ENCODE measurements at places on chromosomes 7 and 10. TPM values are rescaled to one million over a fixed set of nuclear protein-coding genes. Genes with fewer than 3 reads are reported as not detected.

CTNNA3 gene
- not detected for total RNA-seq

RGR gene
- total RNA-seq = not detected

TMEM26 gene
- total RNA-seq = not detected

UPK3B gene
- 2.6 TPM for total RNA-seq

PCLO gene
- total RNA-seq = not detected

AASS gene
- total RNA-seq = 0.98 TPM

JAKMIP3 gene
- total RNA-seq = 0.28 TPM

FANK1 gene
- total RNA-seq = not detected

STAMBPL1 gene
- total RNA-seq = 26.7 TPM

CPED1 gene
- total RNA-seq = 0.08 TPM

CPXM2 gene
- total RNA-seq = not detected

MKX gene
- total RNA-seq = not detected

HSPA14 gene
- total RNA-seq = 29.1 TPM

MRLN gene
- total RNA-seq = 0.56 TPM

MRPS17 gene
- total RNA-seq = 6.9 TPM

ACHE gene
- 0.14 TPM for total RNA-seq

IL6 gene
- total RNA-seq = not detected

SPACDR gene
- 0.93 TPM for total RNA-seq

CHRM2 gene
- not detected for total RNA-seq

CNTNAP2 gene
- not detected for total RNA-seq

TMEM168 gene
- 11.5 TPM for total RNA-seq

OR2A1 gene
- 0.19 TPM for total RNA-seq

AFAP1L2 gene
- 0.50 TPM for total RNA-seq

LRRC17 gene
- total RNA-seq = not detected

CNNM1 gene
- total RNA-seq = 0.17 TPM

MRC1 gene
- 0.08 TPM for total RNA-seq

TRIL gene
- total RNA-seq = not detected

SLC26A4 gene
- total RNA-seq = not detected

AS3MT gene
- 0.67 TPM for total RNA-seq

PPP1R17 gene
- not detected for total RNA-seq

SUN3 gene
- not detected for total RNA-seq

AGR3 gene
- not detected for total RNA-seq

TRIM50 gene
- total RNA-seq = not detected

TMEM140 gene
- total RNA-seq = 27.7 TPM

ELOVL3 gene
- total RNA-seq = not detected

SGMS1 gene
- 25.2 TPM for total RNA-seq

OR2A42 gene
- total RNA-seq = not detected
